ENCODE measurements at places on chromosomes 5 and 9.

DNA sequence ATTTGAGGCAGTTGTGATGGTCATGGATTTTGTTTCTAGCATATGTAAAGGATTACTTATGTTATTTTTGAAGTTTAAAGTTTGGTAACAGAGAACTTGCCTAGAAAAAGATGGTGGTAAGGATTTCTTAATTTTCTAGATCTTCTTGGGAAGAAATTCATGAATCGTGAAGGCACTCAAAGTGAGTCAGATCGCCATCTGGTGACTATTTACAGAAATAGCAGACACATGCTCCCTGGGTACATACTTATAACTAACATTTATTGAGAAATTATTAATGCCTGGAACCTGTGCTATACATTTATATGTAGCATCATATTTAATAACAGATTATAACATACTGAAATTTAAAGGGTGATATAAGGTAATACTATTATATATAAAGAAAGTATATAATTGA is 299.7 kb downstream of the IZUMO3 start:
- DNase-seq = no peak

DNA sequence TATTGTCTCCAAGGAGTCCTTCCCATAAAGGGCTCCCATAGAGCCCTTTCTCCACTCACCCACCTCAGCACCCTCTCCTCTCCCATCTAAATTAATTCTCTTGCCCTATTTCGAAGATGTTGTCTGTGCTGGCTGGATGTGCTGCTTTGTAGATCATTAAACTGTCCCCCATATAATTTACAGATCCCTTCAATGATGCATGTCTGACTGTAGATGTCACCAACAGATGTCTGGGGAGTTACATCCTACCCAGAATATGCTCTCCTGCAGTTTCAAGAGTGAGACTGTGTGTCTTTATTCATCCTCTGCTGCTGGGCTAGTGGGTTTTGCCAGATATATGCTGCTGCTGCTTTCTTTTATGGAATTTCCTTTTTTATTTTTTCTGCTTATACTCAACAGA is 351.2 kb downstream of the MLLT3 start:
- no peak for DNase-seq

DNA sequence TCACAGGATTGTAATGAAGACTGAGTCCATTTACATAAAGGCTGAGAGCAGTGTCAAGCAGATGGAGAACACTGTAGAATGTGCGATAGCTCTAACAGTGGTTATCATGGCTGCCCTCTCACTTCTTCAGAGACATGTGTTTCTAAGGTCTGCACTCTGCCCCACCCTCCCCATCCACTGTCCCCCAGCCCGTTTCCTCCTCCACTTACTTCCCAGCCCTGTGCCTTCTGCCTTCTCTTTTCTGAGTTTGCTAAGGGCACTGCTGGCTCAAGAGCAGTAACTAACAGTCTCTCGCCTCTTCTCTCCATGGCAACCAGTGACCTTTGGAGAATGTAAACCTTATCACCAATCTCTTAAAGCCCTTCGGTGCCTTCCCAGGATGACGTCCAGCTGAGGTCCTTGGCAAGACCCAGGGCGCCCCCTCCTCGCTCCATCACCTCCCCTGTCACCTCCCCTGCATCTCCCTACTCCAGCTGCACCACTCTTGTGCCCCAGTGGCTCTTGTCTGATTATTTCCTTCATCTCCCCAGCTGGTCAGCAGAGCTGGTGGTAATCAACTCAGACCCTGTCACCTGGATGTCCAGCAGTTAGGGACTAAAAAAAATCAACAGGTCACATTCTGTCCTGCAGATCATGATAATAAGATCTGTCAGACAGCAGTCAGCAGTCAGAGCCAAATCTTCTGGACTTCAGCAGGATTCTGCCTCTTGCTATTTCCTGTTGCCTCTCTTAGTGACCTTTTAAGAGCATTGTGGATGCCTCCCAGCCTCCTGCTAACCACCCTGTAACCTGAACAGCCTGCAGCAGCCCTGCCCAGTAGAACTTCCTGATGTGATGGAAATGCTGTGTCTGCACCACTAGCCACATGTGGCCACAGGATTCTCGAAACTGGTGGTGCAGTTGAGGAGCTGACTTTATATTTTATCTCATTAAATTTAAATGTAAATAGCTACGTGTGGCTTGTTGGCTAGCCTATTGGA is 9.0 kb downstream of the FXN start:
- DNase-seq = peak; percentile 49

DNA sequence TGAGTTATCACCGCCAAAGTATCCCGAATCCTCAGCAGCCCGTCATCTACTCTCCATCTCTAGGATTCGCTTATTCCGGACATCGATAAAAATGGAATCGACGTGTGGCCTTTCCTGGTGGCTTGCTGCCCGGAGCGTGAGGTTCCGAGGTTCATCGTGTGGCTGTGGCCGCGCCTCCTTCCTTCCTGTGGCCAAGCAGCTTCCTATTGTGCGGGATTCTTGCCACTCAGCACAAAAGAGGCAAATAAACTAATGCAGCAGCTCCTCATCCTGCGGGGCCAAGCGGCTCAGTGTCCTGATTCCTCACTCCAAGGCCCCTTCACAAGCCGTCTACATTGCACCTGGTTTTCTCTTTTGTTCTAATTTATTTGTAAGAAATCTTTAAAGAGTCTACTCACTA is 800.9 kb downstream of the CDH9 start:
- no peak for DNase-seq

DNA sequence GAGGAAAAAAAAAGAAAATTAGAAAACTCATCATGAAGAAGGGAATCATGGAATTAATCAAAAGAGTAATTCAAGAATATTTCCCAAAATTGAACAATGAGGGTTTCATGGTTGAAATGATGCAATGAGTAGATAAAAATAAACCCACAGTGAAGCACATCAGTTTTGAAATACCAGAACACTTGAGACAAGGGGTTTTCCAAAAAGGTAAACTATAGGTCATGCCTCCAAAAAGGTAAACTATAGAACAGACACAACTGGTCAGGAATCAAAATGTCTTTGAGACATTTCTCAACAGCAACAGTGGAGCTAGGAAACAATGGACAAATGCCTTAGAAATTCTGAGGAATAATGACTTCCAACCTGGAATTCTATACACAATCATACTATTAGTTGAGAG is 60.2 kb upstream of the PCSK5 start:
- no peak for DNase-seq

- DNase-seq = no peak
These were observed 598.0 kb upstream of the RGMB start for GRCh38 chr5:98175474-98175873.

- no peak for DNase-seq
These were observed 42.4 kb upstream of the TJP2 start for GRCh38 chr9:69131682-69132081.

DNA sequence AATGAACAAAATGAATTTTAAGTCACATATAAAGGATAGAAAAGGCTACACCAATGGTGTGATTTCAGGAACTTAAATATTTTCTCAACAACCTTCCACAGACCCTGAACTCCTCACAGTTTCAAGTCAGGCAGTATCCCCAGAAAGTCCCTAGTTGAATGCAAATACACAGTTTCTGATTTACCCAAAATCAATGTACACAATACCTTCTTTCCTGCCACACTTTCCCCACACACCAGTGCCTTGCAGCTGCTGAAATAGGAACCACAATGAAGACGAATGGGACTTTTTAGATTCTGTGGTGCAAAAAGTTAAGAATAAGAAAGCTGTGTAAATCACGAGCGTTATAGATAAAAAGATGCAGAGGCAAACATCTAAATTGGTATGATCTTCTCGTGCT is 552.4 kb upstream of the MEF2C start:
- no peak for DNase-seq

DNA sequence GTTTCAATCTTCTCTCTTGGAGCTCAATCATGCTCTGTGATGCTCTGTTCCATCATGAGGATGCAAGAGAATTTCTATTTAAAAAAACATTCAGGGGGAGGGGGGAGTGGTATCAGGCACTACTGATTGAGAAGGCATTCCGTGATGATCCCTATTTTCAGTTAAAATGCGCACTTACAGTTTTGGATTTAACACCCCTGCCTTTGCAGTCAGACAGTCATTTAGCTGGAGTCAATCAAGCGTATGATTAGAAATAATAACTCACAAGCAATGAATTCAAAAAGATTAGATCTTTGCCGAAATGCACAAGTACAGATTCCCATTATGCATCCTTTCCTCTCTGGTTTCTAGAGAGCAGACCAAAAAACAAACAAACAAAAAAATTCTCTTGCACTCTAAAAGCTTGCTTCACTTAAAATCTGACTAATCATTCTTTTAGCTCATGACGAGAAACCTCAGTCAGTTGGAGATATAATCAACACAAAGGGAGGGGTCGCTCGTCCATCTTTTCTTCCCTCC is 55.4 kb downstream of the EFNA5 start:
- DNase-seq = no peak

DNA sequence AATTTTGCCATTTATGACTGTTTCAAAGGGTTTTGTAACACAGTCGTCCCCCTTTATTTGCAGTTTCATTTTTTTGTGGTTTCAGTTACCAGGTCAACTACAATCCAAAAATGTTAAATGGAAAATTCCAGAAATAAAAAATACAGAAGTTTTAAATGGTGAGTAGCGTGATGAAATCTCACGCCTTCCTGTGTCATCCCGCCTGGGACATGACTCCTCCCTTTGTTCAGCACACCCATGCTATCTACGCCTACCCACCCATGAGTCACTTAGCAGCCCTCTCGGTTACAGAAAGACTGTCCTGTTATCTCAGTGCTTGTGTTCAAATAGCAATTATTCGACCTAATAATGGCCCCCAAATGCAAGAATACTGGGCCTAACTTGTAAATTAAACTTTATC is 765.3 kb upstream of the ADAMTS16 start:
- DNase-seq = no peak

GRCh38 chr9:134293031-134293521 is 33.2 kb upstream of the RXRA start:
- no peak for DNase-seq

DNA sequence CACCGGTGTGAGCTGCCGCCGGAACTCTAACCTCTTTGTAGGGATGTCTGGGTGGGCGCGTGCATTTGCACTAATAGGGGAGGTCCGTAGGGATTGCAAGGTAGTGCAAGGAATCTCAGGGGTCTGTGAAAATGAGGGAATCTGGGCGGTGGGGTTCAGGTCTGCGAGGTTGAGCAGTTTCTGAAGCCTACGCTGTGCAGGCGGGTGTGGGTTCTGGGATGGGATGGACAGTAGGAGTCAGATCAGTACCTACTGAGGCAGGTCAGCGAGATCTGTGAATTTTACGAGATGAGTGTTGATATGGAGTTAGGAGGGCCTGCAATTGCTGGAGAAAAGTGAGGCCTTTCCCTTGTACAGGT is 856 bp upstream of the ATOSB start:
- no peak for DNase-seq

DNA sequence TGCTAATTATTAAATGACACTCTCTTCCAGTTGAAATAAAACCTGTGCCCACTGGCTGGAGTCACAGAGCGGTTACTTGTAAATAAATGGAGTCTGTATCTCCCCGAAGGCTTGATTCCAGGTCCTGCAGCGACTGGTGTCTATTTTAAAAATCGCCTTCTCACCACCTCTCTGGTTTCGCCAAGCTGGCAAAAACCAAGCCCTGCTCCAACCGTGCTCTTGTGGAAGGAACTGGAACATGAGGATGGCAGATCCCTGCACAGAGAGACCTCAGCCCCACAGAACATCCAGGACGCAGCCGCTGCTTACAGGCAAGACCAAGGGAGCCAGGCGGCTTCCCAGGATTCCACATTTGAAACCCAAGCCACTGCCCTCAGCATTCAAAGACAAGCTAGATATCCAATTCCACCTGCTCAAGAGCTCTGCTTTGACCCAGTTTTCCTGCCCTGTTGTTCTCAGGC is 15.0 kb downstream of the SEMA4D start:
- DNase-seq = no peak

- no peak for DNase-seq
These were observed 20.5 kb upstream of the RPS23 start for GRCh38 chr5:82298668-82299067.

DNA sequence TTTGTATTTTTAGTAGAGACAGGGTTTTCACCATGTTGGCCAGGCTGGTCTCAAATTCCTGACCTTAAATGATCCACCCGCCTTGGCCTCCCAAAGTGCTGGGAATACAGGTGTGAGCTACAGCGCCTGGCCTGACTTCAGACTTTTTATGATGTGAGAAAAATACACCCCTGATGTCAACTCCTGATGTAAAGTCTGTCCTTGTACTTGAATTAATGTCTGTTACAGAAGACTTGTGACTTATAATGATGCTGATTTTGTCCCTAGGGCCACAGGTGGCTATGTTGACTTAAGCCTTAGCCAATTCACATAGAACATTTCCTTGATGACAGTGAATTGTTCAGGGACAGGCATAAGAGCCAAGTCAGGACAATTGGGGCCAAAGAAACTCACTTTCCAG is 42.5 kb upstream of the MELK start:
- no peak for DNase-seq

- no peak for DNase-seq
These were observed 347.5 kb upstream of the CCNG1 start for GRCh38 chr5:163089926-163090325.

- no peak for DNase-seq
These were observed 534.5 kb downstream of the EBF1 start for GRCh38 chr5:158565017-158565789.

GRCh38 chr5:135460246-135461033 is 8.3 kb upstream of the TIFAB start:
- no peak for DNase-seq

- no peak for DNase-seq
These were observed 38.0 kb upstream of the CCDC152 start for GRCh38 chr5:42718591-42718990.

- DNase-seq = no peak
These were observed 414.8 kb downstream of the GADD45G start for GRCh38 chr9:90019626-90020025.

GRCh38 chr9:109342878-109343277 is 22.0 kb upstream of the EPB41L4B start:
- no peak for DNase-seq

DNA sequence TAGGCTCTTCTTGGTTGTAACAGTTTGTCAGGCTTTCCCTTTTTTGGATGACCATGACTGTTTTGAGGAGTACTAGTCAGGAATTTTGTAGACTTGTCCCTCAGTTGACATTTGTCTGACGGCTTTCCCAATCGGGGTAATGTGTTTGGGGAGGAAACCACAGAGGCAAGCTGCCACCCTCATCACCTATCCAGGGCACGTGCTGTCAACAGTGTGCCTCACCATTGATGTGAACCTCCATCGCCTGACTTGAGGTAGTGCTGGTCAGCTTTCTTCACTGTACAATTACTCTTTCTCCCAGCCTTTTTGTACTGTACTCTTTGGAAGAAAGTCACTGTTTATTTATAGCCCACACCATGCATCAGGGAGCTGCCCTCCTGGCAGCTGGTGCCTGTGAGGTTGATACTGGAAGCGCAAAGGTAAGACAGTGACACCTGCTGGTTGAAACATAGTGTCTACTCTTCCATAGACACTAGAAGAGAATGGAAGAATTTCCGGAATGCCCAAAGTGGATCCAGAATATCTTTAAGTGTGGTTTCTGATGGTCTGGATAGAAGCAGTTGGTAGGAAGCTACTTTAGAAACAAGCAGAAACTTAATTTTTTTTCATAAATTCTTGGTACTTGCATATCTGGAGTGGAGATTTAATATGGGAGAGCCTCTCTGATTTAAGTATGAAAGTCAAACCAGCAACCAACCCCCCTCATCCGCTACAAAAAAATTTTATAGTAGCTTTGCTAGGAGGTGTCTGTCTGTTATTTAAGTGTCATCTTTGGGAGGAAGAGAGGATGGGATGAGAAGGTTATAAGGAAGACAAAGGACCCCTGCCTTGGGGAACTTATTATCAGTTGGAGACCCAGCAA is 69.3 kb downstream of the SNX30 start:
- DNase-seq = peak; percentile 51

- DNase-seq = no peak
These were observed 28.9 kb downstream of the SNX24 start for GRCh38 chr5:122874179-122874875.
